ENCODE measurements at places on chromosomes 11 and 22.

DNA sequence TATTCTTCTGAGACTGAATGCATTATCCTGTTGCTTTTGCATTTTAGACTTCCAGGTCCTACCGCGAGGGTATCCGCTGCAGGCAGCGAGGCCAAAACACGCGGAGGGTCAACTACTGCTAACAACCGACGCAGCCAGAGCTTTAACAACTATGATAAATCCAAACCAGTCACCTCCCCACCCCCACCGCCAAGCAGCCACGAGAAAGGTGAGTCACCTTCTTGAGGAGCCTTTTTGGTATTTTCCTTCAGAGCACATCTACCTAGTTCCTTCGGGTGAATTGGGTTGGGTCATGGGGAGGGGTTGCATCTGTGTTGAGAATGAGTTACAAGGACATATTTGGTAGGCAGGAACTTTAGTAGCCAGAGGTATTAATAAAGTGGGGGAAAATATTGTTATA is 179.8 kb downstream of the NAV2 start:
- DNase-seq: no peak

GRCh38 chr11:85127349-85127748 is 499.8 kb downstream of the DLG2 start:
- DNase-seq: no peak

- DNase-seq: no peak
These were observed 79.7 kb upstream of the CSNK2A3 start for GRCh38 chr11:11432621-11433319.

DNA sequence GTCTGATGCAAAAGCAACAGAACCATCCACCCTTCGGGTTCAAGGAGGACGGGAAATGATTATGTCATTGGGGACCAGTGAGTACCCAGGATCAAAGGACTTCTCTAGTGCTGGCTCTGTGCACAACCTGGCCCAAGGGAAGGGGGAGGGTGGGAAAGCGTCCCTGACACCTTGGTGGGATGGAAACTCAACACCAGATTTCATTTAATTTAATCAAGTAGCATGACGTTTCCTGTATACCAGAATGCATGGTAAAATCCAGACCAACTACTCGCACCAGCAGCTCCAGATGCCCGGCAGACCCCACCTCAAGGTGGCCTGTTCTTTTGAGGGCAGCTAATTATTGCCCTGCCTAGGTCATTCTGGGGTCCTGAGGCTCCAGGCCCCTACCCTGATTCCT is 385.1 kb downstream of the CADM1 start:
- no peak for DNase-seq

- DNase-seq: no peak
These were observed 6.3 kb upstream of the SLC1A2 start for GRCh38 chr11:35425603-35426212.

- DNase-seq: no peak
These were observed 78.6 kb downstream of the PARVA start for GRCh38 chr11:12455938-12456337.

All from T-helper 2 cell (primary cell).